Hypothalamus (tissue), 51 donors: ENCODE measurements at places on chromosomes 7 and 10.

- DNase-seq = no peak
Observed at GRCh38 chr10:101208543-101208942, 20.7 kb downstream of the LBX1 start.

GRCh38 chr10:44824607-44825006 lies 86.5 kb upstream of the TMEM72 start:
- DNase-seq = no peak

DNA sequence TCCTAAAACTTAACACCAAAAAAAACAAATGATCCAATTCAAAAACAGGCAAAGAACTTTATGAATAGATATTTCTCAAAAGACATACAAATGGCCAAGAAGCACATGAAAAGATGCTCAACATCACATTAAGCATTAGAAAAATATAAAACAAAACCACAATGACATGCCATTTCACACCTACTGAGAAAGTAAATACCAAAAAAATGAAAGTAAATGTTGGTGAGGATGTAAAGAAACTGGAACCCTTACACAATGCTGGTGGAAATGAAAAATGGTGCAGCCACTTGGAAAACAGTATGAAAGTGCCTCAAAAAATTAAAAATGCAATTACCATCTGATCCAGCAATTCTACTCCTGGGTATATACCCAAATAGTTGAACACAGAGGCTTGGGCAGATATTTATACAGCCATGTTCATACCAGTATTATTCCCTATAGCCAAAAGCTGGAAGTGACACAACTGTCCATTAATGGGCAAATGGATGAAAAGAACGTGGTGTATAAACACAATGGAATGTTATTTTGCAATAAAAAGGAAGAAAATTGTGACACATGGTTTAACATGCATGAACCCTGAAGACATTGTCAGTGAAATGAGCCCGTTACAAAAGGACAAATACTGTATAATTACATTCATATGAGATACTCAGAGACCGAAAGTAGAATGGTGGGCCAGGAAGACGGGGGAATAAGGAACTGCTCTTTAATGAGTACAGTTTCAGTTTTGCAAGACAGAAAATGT lies 89.0 kb downstream of the JMJD1C start:
- no peak for DNase-seq

GRCh38 chr10:33115738-33116719 lies 158.0 kb upstream of the ITGB1 start:
- no peak for DNase-seq

GRCh38 chr10:30755441-30755953 lies 125.9 kb upstream of the LYZL2 start:
- DNase-seq = no peak

DNA sequence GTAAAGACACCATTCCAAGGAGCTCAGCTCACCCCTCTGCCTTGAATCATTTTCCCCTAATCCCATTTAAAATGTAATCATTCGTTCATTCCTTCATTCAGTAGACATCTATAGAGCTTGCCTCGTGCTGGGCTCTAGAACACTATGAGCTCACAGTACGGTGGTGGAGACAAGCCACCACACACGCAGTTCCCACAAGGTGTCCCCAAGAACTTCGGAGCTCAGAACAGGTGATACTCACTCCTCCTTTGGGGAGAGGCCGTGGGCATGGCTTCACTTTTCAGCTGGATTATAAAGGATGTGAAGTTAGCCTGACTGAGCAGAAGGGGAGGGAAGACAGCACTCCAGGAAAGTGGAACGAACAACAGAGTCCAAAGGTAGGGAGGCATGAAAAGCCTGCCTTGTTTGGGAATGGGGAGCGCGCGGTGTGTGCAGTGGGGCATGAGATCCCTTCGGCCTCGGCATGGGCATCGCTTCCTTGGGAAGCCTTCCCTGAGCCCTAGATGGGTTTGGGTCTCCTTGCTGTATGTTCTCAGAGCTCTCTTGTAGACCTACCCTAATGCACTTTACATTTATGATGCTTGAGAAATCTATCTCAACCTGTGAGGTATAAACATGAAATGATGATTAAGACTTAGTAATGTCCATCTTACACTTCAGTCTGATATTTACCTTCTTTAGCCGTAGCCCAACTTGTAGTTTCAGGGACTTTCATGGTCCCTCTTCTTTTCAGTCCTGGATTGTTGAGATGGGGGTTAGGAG lies 809 bp upstream of the OGA start:
- no peak for DNase-seq

DNA sequence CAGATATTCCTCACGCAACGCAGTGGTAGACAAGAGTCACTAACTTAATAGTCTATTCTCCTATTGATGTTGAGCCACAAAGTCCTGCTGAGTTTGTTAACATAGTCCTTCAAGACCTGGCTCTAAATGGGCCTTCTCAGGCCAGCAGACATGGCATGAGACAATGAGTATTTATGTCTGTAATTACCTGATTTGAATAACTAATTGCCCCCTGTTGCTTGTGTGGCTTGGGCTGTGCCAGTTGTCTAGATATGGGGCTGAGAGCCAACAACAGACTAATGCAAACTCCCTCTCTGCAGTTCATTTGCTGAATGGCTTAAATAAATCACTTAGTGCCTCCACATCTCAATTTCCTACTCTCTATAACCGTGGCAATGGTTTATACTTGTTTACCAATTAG lies 65.5 kb upstream of the VWC2 start:
- no peak for DNase-seq

- DNase-seq = no peak
Observed at GRCh38 chr7:99541212-99541611, 10.7 kb downstream of the FAM200A start.

GRCh38 chr7:158324397-158325360 lies 262.9 kb downstream of the PTPRN2 start:
- DNase-seq = no peak

GRCh38 chr7:78768859-78769258 lies 684.6 kb downstream of the MAGI2 start:
- DNase-seq = peak; percentile 28

- DNase-seq = no peak
Observed at GRCh38 chr7:54831046-54831643, 72.1 kb upstream of the SEC61G start.

DNA sequence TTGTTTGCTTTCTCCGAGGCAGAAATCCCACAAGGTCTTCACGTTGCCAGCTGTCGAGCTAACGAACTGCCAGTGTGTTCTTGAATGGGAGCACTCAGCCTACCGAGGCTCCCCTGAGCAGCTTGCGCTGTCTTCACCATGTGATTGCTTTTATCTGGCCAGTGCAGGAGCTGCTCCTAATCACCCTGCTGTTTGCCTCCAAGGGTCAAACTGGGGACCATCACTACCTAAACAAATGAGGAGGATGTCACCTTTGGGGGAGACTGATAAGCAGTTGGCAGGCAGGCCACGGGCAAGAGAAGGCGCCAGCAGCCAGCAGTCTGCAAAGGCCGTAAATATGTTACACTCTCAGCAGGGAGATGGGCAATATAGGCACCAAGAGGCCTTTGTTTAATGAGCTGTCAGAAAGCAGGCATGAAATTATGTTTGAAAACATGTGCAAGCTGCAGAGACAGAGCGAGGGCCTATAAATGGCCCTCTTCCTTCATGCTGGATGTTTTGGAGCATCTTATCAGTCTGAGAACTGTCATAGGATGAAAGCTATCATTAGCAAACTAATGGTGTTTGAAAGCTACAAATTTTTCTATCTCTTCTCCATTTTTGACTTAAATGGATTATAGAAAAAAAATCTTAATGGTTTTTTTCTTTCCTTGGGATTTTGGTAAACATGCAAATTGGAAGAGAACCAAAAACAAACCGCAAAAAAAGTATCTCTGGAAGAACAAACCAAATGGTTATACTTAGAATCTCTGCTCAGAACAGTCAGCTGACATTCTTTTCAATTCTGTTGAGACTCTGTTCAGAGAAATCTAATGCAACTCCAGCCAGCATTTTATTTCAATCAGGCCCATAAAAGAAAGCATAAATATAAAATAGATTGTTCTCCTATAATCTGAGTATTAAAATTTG lies 267.3 kb upstream of the NPVF start:
- no peak for DNase-seq

GRCh38 chr10:73644015-73644743 lies 2.9 kb upstream of the MYOZ1 start:
- peak; percentile 21 for DNase-seq

GRCh38 chr10:84310470-84310869 lies 17.9 kb upstream of the CCSER2 start:
- DNase-seq = no peak

DNA sequence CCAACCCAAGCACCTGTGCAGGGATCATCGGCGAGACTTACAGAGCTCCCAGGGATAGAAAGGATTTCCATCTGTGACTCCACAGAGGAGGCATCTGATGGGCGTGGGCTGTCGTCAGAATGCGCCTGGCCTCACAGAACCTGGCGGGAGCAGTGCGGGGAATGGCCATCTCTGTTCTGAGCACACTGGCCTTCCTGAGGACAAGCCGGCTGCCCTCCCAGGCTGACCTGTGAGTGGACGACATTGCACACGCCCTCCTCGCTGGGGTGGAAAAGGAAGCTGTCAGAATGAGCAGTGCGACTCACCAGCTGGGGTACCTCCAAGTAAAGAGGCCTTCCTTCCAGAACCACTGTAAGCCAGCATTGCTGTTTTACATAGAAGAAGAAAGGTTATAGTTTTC lies 234.6 kb upstream of the PITRM1 start:
- DNase-seq = no peak

- DNase-seq = no peak
Observed at GRCh38 chr7:13898957-13899670, 90.4 kb downstream of the ETV1 start.

GRCh38 chr10:47444047-47444446 lies 39.9 kb downstream of the ANXA8 start:
- DNase-seq = no peak

- DNase-seq = no peak
Observed at GRCh38 chr10:72470666-72471065, 115.9 kb upstream of the DNAJB12 start.
